Fibroblast of gingiva (primary cell): ENCODE measurements at places on chromosomes 16 and 17.

GRCh38 chr16:47198180-47198575 lies 54.4 kb upstream of the NETO2 start:
- DNase-seq: no peak

DNA sequence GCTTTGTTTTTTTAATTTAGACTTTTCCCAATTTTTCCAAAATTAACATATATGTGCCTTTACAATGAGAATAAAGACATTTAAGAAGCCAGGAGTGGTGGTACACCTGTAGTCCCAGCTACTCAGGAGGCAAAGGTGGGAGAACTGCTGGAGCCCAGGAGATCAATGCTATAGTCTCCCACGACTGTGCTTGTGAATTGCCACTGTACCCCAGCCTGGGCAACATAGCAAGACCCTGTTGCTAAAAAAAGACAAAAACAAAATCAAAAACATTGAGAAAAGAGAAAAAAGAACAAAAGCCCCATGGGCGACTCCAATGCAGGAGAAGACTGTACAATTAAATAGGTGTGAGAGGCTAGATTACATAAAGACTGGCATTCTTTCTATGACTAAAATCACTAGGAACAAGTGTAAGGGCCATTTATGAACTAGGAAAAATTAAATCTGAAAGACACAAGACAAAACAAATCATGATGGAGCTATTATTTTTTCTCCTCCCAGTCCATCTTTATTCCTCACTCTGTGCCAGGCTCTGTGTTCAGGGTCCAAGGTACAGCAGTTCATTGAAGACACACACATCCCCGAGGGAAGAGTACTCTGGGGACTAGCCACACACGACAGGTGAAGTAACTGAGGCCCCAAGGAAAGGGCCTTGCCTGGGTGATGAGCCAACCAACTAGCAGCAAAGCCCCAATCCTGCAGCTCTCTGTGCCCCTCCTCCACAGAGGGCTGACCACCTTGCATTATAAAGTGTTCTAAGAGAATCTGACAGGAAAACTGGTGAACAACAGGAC lies 79.8 kb downstream of the CREBBP start:
- no peak for DNase-seq

DNA sequence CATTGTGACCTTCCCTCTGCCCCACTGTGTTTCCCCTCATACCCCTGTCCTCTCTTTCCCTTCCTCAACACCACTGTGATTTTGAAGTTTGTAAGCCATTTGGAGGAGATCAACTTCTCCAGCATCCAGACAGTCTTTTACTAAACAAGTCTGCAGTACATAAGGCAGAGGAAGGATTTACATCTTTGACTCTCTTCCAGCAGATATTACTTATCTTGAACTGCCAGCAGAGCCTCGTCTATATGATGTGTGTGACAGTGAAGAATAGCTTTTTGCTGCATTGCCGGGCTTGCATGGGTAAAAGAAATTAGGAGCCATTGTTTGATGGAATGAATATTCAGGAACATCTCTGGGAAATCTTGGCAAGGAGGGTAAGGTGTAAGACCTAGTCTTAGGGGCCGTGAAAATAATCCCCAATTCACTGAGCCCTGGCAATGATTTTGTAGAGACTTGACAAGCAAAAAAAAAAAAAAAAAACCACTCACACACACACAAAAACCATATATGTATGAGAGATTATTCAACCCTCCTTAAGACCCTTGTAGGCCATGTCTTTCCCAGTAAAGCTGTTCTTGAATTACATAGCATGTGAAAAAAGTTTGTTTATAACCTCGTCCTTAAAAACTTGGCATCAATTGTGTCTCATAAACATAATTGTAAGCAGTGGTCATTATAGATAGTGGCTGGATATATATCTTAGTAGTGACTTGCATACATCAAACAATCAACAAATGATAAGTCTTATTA lies 903.9 kb downstream of the CDH11 start:
- no peak for DNase-seq

GRCh38 chr17:77312061-77312701 lies 171.4 kb downstream of the SEC14L1 start:
- no peak for DNase-seq

DNA sequence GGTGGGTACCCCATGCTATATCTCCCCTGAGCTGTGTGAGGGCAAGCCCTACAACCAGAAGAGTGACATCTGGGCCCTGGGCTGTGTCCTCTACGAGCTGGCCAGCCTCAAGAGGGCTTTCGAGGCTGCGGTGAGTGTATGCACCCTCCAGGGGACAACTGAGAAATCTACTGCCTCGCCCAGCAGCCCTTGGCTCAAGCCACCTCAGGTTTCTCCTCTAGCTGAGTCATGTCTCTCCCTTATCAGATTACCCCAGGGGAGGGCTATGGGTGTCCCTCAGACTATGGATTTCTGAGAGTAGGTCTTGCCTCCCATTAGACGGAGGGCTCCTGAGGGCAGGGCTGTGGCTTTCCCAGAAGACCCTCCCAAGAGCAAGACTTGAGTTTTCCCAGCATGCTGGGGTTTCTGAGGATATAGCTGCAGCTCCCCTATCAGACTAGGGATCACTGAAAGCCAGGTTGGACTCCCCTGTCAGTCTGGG lies 6.7 kb downstream of the NEK8 start:
- no peak for DNase-seq

DNA sequence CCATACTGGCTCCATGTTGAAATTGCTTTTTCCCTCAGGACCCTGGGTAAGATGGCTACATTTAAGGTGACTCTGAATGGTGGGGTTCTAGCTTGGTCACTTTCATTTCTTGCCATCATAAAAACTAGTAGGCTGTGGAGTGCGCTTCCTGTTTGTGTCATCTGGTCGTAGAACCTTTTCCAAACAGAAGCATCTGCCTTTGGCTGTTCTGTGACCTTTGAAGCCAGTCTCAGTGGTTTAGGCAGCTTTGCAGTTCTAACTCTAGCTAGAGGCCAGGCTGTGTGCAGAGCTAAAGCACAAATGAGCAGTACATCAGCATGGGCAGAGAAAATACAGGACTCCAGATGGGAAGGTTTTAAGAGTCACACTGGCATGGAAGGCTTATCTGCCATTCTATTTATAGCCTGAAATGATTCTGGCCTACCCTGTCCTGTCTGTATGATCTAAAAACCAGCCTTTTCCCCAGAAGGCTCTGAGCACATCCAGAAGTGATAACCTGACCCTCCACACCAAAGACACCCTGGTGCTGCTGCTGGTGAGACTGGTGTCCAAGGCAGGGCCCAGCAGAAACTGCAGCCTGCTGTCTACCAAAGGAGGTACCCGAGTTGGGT lies 8.6 kb downstream of the ESRP2 start:
- no peak for DNase-seq

DNA sequence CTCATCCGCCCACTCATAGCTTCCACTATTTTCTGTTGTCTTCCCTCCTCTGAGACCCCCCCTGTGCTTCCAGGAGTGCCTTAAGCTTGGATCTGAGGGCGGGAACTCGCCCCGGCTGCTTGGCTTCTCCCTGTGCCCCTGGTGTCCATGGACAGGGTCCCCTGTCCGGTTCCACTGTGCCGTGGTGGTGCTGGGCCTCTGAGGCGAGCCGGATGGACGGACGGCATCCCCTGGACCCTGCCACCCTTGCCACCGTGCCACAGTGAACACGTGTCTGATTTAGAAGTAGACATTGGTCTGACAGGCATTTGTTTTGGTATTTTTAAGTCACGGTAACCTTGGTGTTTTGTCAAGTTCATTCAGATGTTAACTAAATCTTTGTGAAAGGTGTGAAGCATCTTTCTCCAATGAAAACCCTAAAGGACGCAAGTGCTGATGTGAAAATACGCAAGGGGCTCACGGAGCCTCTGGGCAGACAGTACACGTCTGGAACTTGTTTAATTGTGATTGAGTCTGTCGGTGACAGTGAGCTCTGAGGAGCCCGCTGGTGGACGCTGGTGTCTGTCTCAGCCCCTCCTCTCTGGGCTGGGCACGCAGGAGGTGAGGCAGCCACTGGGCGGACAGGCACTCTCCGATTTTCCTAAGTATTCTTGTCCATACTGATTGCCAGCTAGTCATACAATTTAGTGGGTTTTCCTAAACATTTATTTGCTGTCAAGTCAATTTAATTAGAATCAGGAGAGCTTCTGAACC lies 26.3 kb downstream of the ZNF750 start:
- no peak for DNase-seq

GRCh38 chr17:80095038-80095843 lies 6.1 kb upstream of the GAA start:
- DNase-seq: no peak

DNA sequence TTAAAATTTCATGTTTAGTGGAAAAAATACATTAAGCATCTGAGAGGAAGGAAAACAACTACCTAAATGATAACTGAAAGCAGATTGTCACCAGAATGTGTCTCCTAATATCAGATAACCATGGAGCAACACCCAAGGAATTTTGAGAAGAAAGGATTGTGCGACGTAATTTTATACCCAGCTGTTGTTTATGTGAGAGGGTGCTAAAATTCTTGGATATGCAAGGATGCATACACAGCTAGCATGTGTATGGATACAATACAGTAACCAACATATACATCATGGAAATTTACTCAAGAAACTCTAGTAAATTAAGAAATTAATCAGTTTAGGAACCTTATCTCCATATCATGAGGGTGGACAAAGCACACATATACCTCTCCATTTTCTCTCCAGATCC lies 290.9 kb downstream of the HS3ST3A1 start:
- DNase-seq: no peak

DNA sequence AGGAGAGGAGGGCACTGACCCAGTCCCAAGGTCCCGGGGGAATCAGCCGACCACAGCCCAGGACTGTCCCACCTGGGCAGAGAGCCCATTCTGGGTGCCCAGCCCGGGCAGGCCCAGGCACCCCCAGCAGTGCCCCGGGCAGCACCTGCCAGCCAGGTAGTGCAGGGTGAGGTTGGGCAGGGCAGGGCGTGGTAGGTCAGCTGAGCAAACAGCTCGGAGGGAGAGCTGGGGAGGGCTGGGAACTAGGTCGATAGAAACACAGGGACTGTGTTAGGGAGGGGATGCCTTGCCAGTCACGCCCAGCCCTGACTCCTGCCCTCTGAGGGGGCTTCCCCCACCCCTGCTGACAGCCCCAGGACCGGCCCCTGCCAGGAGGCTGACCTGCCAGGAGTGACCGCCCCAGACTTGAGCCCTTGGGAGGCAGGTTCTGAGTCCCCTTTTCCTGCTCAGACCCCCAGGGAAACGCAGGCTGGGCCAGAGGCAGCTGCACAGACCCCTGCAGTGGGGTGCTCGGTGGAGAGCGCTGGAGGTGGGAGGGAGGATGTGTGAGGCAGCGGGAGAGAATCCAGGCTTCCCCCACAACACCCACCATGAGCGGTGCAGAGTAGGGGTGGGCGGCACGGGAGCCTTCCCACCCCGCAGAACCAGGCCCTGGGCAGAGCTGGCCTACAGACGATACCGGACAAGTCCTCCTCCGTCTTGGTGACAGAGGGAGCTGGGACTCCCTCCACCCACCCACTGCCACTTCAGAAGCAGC lies 4.7 kb downstream of the HS3ST6 start:
- DNase-seq: no peak

DNA sequence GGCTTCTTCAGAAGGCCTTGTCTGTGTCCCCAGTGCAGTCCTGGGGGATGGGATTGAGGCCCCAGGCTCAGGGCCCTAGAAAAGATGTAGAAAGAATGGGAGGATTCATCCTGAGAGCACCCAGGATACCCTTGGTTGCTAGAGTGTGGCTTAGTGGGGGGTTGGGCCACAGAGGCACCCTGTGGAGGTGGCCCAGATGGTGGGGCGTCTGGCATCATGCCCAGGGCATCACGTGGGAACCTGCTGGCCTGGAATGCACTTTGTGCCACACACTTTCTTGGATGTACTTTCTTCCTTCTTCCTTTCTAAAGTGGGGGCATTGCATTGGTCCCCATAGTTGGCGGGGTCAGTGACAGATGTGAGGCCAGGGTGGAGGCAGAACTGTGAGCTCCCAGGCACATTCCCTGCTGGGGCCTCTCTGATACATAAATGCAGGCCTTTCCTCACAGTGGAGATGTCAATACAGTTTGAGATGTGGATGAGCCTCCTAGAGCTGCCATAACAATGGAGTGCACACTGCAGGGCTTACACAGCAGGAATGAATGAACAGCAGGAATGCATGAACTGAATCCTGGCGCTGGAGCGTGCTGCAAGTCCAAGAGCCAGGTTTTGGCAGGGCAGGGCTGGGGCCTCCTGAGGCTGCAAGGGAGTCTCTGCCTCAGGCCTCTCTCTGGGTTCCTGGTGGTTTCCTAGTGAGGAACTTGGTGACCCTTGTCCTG lies 43.3 kb downstream of the MGAT5B start:
- DNase-seq: no peak

- no peak for DNase-seq
These were observed 221.7 kb downstream of the RPTOR start for GRCh38 chr17:80766290-80766855.

DNA sequence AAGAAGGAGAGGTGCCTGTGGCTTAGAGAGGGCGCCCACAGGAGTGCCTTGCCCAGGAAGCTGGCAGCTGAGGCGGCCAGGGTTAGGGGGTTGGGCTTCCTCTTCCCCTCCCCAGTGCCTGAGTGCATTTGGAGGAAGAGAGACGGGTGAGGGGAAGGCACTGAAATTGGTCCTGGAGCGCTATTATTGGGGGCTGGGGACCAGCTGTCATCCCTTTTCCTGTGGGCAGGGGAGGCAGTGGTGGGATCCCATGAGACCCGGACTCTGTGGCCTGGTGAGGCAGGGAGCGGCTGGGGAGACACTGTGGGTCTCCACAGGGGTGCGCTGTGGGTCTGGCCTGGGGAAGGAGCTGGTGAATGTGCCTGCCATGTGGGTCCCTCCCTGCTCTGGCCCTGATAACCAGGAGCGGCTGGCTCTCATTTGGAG lies 259.7 kb downstream of the SEC14L1 start:
- DNase-seq: no peak

DNA sequence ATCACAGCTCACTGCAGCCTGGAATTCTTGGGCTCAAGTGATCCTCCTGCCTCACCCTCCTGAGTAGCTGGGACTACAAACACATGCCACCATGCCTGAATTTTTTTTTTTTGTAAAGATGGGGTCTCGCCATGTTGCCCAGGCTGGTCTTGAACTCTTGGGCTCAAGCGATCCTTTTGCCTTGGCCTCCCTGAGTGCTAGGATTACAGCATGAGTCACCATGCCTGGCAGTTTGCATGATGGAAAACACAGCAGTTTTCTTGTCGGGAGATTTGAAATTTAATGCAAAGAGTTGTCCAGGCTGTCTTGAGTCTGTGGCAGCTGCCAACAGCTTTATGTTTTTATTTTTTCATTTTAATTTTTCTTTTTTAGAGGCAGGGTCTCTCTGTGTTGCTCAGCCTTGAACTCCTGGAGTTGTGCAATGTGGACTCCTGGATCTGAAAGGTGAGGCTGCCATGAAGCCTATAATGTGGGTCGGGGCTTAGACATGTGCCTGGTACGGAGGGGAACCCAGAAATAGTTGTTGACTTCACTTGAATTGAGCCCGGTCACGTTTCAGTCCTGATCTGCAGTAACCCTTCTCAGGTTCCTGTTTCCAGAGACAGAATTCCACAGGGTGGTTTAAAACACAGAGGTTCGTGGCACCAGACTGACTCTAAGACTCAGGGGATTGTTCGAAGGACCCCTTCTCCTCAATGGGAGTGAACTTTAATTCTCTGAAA lies 18.7 kb downstream of the CD300A start:
- DNase-seq: no peak

GRCh38 chr16:87854053-87854906 lies 15.0 kb downstream of the SLC7A5 start:
- no peak for DNase-seq
